ENCODE measurements at places on chromosomes 5 and 9.

GRCh38 chr9:38681747-38682227 lies 38.1 kb downstream of the FAM240B start:
- DNase-seq, result no peak

GRCh38 chr9:128333451-128333869 lies 6.9 kb upstream of the SLC27A4 start:
- no peak for DNase-seq

- DNase-seq, result peak; percentile 45
These were observed 48.2 kb downstream of the RXRA start for GRCh38 chr9:134374301-134375010.

DNA sequence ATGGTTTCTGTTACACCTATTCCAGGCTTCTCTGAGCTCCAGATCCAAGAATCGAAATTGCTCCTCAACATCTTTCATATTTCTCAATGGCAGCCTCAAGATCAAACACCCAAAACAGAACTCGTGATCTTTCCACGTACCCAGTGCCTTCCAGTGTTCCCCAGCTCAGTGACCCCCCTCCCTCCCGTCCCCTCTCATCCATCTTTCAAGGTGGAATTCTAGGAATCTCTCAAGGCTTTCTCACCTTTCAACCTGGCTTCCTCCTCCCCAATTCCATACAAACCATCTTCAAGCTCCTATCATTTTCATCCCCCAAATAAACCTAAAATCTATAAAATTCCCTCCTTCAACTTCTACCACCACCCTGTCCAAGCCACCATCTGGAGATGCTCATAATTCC lies 615.3 kb downstream of the BNC2 start:
- no peak for DNase-seq

GRCh38 chr5:80117446-80117845 lies 82.3 kb downstream of the THBS4 start:
- DNase-seq, result no peak

DNA sequence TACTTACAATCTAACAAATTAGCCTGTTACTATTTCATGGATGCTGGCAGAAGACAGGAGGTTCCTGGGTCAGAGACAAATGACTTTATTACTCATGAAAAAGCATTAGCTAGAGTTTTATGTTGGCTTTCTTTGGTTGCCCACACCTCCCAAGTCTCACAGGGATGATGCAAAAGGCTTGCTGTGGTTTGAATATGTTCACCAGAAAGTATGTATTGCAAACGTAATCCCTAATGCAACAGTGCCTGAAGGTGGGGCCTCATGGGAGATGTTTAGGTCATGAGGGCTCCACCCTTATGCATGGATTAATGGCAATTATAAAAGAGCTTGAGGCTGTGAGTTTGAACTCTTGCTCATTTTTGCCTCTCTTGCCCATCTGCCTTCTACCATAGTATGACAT lies 28.5 kb downstream of the DPYSL3 start:
- DNase-seq, result no peak

- DNase-seq, result no peak
These were observed 12.2 kb upstream of the SLC25A48 start for GRCh38 chr5:135822286-135822685.

GRCh38 chr9:109379513-109379912 lies 58.7 kb upstream of the EPB41L4B start:
- DNase-seq, result no peak

GRCh38 chr9:31597977-31598376 lies 786.5 kb upstream of the ACO1 start:
- no peak for DNase-seq

DNA sequence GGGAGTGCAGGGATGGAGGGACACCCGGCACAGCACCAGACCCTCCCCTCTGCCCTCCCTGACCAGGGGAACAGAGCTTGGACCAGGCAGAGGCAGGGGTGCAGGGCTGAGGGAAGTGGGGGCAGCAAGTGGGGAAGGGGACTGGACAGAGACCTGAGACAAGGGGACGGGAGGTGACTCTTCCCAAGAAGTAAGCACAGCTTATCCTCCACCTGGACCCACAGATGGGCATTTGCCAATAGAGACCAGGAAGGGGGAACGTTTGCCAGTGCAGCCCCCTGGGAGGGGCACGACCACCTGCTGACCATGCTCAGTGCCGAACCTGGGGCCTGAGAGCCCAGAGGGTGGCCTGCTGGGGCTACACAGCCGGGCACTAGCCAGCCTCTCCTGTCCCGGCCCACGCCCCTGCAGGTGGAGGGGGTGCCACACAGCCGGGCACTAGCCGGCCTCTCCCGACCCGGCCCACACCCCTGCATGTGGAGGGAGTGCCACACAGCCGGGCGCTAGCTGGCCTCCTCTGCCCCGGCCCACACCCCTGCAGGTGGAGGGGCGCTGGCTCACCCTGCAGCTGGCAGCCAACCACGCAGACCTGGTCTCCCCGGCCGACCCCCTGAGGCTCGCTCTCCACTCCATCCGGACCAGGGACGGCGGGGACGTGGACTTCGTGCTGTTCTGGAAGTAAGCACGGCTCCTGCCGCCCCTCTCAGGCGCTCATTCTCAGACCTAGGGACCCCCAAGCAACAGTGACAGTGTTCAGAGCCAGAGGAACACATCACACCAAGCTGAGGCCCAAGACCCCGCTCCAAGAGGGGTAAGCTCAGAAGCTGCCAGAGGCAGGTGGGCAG lies 24.3 kb downstream of the GLT6D1 start:
- no peak for DNase-seq

DNA sequence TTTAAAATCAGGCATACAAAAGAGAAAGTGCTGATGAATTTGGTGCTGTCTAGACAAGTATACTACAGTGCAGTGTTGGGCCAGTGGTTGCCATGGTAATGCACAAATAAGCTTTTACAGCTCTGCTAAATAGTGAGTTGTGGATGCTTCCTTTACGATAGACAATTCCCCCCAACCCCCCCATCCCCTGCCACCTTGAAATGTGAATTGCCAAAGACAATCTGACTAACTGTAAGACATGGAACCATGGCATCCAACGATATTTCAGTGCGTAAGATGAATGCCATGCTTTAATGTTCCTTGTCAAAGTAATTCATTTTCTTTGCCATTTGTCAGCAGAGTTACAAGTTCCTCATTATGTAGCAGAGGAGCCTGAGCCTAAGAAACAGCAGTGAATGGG lies 91.5 kb upstream of the NREP start:
- no peak for DNase-seq

DNA sequence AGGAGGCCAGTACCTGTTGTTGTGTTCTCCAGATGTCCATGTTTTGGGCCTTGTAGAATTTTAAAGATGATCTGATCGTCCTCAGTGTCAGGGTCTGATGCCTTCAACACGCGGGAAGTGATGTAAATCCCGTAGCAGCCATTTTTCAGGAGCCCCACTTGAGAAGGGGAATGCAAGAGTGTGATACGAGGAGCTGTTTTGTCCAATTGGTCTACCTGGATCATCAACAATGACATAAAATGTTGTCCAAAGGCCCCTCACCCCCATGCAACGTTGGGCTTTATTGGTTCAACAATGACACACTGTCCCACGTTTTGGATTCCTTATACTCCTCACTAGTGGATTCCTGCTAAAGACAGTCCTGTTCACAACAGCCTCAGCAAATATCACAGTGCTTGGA lies 48.1 kb upstream of the CER1 start:
- no peak for DNase-seq

DNA sequence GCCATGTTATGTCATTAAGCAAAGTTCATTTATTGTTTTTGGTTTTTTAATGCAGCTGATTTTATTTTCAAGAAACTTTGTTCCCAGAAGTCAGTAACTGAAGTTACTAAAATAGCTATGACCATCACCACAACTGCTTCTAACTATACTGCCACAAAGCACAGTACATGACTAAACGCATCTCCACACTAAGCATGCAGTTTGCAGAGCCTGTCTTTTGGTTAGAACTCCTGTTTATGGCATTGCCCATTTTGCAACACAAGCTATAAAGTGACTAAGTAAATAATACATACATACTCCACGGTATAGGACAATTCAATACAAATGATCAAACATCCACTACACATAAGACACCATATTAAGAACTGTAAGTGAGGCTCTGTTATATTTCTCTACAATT lies 109.7 kb downstream of the MLLT3 start:
- no peak for DNase-seq

GRCh38 chr9:88875400-88876120 lies 115.7 kb upstream of the S1PR3 start:
- DNase-seq, result no peak

DNA sequence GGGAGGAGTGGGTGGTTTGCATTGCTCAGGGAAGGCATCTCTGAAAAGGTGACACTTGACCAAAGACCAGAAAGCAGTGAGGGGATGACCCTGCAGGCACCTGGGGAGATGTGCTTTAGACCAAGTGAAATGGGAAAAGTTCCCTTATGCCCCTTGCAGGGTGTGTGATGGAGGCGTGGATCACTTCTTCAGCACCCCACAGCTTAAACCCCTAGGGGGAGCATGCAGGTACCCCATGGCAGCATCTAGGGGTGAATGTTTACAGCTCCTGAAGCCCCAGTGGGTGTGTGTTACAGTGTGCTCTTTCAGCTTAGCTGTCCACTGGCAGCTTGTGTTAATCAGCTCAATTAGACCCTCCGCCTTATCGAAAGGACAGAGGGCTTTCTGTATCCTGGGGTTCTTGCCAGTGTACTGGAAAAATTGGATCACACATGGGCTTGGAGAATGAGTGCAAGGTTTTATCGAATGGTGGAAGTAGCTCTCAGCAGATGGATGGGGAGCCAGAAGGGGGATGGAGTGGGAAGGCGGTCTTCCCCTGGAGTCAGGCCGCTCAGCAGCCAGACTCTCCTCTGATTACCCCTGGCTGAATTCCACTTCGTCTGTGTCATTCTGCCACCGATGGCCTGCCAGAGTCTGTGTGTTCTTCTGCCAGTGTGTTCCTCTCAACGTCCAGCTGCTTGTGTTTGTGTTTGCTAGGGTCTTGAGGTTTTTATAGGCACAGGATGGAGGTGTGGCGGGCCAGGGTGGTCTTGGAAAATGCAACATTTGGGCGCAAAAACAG lies 6.3 kb downstream of the BHMT2 start:
- DNase-seq, result peak; percentile 16

- no peak for DNase-seq
These were observed 345.9 kb upstream of the CD180 start for GRCh38 chr5:67542479-67542878.

DNA sequence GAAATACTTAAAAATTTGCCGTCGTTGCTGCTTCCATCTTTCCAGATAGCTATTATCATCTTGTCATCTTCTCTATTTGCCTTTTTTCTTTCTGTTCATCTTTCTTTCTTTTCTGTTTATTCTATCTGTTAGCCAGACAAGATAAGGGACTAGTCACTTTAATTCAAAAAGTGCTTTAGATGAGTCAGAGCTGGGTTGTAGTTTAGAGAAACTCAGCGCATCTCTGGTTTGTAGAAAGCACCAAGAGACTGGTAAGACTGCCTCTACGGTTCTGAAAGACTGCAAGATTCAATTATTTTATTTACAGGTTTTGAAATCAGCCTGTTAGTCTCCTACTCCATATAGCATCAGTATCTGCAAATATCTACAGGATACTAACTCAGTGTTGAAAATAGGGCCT lies 562.8 kb upstream of the RIOK2 start:
- DNase-seq, result no peak

DNA sequence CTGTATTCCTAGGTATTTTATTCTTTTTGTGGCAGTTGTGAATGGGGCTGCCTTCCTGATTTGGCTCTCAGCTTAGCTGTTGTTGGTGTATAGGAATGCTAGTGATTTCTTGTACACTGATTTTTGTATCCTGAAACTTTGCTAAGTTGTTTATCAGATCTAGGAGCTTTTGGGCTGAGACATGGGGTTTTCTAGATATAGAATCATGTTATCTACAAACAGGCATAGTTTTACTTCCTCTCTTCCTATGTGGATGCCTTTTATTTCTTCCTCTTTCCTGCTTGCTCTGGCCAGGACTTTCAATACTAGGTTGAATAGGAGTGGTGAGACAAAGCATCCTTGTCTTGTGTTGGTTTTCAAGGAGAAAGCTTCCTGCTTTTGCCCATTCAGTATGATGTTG lies 129.9 kb downstream of the DMXL1 start:
- no peak for DNase-seq

- DNase-seq, result no peak
These were observed 281.0 kb downstream of the RASEF start for GRCh38 chr9:82781921-82782392.

- no peak for DNase-seq
These were observed 71.2 kb downstream of the MARCHF11 start for GRCh38 chr5:16108418-16108817.

GRCh38 chr5:170917113-170917512 lies 55.3 kb downstream of the RANBP17 start:
- DNase-seq, result no peak

- DNase-seq, result no peak
These were observed 122.5 kb upstream of the RASGRF2 start for GRCh38 chr5:80837679-80838078.

- DNase-seq, result no peak
These were observed 498.9 kb upstream of the WWC1 start for GRCh38 chr5:167792514-167792913.

DNA sequence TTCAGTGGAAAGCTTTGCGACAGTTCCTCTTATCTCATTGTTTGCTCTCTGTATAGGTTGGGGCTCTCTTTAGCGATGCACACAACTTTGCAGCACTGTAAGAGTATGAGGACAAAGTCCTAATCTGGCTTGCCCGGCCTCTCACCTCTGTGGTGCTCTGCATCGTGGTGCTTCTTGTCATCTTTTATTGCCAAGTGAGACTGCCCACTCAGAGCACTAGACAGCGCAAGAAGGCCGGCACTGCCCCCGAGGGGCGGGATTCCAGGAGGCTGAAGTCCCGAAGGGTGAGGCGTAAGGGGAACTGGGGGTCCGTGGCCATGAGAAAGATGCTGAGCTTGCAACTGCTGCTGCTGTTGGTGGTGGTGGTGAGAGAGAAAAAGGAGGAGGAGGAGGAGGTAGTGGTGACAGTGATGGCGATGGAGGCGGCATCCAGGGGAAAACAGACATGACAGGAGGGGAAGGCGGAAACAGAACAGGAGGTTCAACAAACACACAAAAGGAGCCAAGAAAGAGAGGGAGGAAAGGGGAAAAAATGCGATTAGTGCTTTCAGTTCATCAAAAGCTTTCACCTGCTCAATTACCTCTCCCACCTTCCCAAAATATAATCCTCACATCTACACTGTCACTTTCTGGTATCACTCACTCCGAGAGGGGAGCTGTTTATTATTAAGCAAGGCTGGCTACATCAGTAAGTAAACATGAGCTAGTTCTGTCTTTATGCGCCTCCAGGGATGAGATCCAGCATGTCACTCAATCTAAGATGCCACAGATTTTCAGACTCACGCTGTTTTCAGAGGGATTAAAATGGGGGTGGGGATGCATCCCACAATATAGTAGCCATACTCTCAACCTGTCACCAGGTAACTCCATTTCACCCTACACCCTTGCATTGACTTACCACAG lies 55.1 kb downstream of the TLE1 start:
- no peak for DNase-seq

DNA sequence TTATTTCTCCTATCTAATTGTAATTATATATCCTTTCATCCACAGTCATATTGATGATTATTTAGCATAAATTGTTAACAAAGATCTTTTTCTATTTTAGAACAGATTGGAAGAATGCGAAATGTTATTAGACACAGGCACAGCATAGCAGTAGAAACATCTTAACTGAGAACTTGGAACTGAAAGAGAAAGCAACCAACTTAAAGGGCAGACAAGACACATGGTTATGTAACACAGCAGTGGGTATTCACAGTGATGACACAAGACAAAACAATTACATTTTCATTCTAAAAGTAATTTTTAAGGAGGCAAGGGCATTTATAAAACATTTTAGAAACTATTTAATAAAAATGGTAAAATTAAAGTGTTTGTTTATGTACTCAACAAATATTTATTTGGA lies 57.7 kb upstream of the MEF2C start:
- DNase-seq, result no peak

- no peak for DNase-seq
These were observed 97.6 kb downstream of the RAB3C start for GRCh38 chr5:58680503-58680902.

- no peak for DNase-seq
These were observed 116.5 kb downstream of the ZNF354C start for GRCh38 chr5:179176571-179177230.

Measured in left ventricle myocardium inferior (tissue), 1 donor.